Stimulated activated CD8-positive, alpha-beta memory T cell treated with anti-CD3 and anti-CD28 coated beads, Interleukin-4, amount 100 ng/mL, for 1 hour (primary cell): ENCODE measurements at places on chromosomes 12 and 14.

DNA sequence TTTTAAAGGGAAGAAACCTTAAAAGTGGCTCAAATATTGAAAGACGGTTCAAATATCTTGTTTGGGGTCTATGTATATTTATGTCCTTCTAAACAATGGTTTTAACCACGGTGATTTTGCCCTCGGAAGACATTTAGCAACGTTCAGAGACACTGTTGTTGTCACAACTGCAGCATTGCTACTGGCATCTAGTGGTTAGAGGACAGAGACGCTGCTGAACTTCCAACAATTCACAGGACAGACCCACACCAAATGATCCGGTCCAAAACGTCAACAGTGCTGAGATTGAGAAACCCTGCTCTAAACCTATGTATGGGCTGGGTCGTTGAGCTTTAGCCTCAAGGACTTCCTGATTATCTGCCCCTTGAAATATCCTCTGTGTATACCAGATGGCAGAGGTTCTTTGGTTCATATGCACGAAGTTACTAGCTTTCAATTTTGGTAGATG lies 1.7 kb downstream of the ANGEL1 start:
- no peak for DNase-seq

DNA sequence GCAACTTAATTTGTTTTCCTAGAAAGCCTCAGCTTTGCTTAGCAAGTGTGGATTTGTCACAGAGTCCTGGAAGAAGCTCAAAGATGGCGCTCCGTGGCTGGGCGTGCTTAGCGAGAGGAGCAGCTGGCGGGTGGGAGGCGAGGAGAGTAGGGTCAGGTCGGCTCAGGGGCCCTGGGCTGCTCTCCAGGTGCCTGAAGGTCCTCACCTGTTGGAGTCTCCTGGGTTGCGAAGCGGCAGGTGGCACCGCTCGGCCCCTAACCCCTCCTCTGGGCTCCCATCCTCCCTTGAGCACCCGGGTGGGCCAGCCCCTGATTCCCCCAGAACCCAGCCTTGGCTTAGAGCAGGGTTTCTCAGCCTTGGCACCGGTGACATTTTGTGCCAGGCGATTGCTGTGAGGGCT lies 25.1 kb downstream of the LRTM2 start:
- DNase-seq, result no peak

- no peak for DNase-seq
Observed at GRCh38 chr14:99316281-99317163, 44.5 kb upstream of the BCL11B start.

- no peak for DNase-seq
Observed at GRCh38 chr12:46160101-46160980, 108.5 kb downstream of the SLC38A1 start.

DNA sequence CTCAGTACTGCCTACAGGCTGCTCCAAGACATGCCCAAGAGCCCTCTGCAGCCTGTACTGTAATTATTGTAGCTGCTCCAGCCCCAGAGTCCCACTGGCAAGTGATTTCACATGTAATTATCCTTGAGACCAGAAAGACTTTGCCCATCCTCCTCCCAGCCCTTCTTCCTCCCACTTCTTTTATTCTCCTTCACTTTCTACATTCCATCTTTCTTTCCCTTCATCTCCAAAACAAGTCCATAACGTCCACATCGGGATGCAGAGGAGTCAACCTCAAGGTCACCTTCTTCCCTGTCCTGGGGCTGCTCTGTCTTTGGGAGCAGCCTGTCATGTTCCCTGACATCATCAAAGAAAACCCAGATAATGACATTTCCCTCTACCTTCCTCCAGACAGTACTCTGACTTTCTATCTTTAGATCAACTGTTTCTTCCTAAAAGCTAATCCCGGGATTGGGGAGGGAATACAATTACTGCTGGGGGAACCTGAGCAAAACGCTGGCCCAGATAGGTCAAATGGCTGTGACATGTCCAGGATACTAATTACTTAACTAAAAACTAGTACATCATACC lies 39.1 kb downstream of the SLC8A3 start:
- no peak for DNase-seq

DNA sequence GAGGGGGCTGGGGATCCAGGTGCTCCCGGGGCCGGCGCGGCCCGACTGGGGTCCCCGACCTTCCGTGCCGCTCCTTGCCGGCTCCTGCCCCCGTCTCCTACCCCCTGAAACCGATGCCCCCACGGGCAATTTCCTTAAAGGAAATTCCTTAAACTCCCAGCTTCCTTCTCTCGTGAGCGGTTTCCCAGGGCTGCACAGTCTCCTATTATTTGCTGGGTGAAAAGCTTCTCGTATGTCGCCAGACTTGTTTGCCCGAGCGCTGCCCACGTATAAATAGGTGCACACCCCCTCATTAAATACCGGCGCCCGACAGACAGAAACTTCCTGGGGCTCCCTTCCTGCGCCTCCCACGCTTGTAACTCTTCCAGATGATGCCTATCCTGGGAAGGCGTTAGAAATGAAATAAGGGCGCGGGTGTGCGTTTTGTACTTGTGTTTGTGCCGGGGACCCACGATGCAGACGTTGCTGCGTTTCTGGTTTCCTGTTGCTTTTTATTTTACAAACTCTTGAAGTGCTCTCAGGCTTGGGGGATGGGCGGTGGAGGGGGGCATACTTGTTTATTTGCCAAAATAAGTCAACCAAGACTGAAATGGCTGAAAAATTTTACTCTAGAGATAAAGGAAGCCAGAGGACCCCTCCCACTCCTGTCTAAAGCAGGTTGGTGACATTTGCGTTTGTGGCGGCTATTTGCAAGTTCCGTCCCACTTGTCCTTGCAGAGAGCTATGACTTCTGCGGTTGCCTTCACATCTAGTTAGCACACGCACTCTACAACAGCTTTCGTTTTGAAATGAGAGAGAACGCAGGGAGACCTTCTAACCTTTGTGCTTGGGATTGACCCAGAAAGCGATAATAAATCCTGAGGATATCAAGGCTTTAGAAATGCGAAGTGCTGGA lies 1.0 kb downstream of the HIP1R start:
- DNase-seq, result no peak

DNA sequence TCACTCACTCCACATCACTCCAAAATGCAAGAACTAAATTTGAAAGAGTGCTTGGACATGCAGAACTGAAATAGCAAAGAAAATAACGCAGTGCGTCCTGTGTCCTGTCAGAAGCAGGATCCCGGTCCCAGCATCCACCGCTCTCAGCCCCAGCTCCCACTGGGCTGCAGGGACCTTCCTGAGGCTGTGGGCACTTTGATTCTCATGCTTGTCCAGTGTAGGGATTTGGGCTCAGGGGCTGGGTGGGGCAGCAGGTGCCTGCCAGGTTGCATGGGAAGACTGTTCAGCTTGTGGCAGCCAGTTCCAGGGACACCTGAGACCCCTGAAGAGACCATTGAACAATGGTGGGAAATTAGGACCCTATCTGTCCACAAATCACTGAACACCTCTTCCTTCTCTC lies 140.0 kb upstream of the FKBP4 start:
- no peak for DNase-seq

DNA sequence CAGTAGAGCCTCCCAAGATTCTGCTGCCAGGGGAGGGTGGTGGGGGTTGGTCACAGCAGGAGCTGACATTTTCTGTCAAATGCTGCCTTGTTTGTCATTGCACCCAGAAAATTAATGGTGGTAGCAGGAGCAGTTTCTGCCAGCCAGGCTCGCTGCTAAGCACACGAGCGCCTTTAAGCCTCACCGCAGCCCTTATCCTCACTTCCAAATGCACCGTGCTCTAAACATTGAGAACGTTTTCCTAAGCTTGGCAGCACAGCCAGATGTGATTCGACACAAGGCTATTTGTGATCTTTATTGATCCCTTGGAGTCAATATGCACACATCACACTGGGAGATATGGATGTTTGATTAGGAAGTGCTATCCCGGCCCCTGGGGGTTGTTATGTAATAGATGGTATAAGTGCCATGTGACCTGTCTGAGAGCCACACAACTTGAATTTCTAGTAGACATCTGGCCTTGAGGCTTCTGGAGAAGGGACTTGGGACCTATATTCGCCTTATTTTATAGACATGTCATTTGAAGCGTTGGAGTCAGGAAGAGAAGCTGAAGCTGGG lies 31.6 kb upstream of the BEGAIN start:
- DNase-seq, result no peak

DNA sequence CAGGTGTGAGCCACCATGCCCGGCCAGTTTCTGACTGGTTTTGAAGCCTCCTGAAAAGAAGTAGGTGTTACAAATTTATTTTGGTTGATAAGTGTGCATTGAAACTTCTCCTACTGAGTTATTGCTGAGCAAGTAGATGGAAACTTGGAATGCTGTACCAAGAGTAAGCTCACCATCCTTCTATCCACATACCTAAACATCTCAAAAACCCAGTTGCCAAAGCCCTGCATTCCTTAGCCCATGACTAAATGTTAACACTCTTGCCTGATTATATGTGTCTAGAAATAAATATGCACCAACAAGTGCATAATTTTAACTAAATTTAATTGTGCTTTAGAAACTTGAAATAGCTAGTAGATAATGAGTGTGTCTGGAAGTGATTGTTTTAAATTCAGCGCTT lies 357.8 kb downstream of the DUSP6 start:
- DNase-seq, result no peak

DNA sequence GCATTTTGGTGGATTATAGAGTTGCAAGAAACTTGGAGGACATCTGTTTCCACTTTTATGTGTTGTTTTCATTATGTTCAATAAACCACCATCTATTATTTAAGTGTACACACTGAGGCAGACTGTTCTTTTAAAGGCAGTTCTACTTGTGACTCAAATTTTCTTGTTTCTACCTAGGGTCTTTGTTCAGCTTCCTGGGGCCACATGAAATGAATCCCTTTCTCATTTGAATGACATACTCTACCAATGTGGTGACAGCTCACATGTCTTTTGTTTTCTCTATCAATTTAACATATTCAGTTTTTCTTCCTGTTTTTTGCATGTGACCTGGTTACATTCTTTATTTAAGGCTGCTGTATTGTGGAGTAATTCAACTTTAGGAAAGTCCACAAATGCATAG lies 7.9 kb downstream of the SLC16A7 start:
- DNase-seq, result no peak
